ENCODE measurements at places on chromosomes 16 and 17.

GRCh38 chr16:1338119-1338730, 4.8 kb downstream of the BAIAP3 start:
- no peak for ATAC-seq

DNA sequence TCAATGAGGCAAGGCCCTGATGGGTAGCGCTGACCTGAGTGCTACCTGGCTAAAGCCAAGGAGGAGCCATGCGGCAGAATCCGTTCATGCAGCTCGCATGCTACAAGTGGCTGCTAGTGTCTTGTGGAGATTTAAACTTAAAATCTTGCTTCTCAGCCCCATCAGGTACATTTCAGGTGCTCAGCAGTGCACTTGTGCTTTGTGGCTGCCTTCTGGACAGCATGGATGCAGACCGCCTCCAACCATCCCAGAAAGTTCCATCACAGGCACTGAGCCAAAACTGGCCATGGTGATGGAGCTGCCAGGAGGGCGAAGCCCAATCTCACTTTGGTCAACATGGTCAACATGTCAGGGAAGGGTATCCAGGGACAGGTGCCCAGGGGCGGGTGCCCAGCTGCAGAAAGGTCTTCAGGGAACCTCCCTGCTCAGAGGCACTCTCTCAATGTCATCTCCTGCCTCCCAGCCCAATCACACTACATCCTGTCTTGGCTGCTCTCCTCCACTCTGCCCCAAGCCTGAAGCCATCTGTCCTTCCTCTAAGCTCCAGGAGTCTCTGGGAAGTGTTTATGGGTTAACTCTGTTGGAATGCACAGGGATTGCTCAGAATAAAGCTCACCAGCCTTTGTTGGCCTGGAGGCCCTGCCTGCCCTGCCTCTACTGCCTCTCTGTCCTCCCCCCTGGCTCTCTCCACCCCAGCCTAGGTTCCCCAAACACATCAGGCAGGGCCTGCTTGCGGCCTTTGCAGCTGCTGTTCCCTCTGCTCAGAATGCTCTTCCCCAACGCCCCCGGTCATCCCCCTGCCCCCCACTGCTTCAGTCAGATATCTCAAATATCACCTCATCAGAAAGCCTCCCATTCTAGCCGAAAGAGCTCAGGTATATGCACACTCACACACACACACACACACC, 18.3 kb upstream of the TNFRSF13B start:
- ATAC-seq: no peak

- ATAC-seq: no peak
Measured at GRCh38 chr17:15036238-15036637, 228.9 kb downstream of the PMP22 start.

- ATAC-seq: no peak
Measured at GRCh38 chr17:45948498-45948880, 50.6 kb upstream of the STH start.

DNA sequence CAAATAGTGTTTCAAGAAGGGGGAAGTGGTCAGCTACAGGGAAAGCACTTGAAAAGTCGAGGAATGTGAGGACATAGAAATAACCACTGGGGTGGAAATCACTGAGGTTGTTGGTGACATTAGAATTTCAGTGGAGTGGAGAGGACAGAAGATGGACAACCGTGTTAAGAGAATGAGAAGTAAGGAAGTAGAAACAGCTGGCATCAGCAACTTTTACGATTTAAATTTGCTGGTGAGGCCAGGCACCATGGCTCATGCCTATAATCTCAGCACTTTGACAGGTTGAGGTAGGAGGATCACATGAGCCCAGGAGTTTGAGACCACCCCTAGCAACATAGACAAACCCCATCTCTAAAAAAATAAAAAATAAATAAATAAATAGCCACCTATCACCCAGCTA, 83.2 kb upstream of the PSMD7 start:
- no peak for ATAC-seq

GRCh38 chr16:22007159-22007508, 777 bp upstream of the MOSMO start:
- no peak for ATAC-seq

DNA sequence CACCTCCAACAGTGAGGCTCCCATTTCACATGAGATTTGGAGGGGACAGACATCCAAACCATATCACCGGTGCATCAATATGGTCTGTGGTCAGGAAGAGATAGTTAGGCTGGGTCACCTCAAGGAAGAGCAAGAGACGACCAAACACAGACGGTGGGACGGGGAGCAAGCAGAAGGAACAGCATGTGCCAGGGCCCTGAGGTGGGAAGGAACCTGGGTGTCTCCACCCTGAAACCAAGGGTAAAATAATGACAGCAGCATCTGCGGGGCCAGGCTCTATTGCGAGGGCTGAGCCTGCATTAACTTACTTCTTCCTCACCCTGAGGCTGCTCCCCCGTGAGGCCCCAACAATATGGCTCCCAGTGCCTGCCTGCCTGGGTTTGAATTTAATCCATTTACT, 8.9 kb upstream of the PRSS21 start:
- no peak for ATAC-seq

GRCh38 chr17:57186226-57187019, 69.9 kb upstream of the MSI2 start:
- ATAC-seq: no peak

DNA sequence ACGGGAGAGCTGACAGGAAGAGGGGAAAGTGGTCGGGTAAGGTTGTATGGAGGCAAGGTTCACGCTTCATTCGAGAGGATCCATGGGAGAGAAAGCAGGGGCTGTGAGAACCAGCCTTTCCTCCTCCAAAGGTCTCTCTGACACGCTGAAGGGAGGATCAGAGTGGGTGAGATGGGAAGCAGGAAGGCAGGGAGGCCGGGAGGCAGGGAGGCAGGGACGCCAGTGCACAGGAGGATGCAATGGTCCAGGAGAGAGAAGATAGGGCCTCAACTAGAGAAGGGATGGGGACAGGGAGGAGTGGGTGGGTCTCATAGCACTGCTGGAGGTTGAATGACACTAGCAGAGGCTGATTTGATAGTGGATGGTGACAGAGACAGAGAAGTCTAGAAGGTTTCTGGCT, 54.1 kb downstream of the PIMREG start:
- no peak for ATAC-seq

DNA sequence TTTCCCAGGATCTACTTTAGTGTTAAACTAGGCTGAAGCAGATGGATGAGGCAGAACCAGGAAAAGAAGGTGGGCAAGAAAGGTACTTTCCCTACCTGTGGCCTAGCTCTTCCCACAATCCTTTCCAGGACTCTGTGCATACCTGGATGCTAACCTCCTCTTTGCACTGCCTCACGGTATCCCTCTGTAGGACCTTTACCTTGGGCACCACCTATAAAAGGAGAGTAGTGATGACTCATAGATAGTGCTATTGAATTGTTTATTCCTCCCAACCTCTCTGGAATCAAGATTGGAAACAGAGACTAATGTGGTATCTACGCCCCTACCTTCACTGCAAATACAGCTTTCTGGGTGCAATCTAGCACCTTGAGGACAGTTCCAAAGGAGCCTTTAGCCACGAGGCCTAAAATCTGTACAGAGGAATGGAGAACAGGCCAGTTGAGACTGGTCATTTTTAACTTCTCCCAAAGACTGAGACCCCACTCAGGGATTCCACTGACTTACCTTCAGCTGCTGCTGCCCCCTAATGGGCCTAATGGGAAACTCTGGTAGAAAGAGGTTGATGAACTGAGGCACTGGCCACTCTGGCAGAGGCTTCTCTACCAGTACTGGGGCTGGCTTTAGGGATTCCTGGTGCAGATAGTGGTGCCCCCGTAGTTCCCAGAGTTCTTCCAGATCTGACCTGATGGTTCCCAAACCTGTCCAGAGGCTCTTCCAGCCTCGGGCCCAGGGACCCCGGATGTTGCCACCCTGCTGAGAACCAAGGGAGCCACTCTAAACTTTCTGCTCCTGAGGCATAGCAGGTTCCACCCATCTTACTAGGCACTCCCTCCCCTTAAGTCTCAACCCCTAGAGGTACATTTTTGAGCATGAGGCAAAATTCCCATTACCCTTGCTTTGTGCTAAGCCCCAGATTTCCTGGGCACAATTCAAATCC, 781 bp downstream of the RSKR start:
- no peak for ATAC-seq

DNA sequence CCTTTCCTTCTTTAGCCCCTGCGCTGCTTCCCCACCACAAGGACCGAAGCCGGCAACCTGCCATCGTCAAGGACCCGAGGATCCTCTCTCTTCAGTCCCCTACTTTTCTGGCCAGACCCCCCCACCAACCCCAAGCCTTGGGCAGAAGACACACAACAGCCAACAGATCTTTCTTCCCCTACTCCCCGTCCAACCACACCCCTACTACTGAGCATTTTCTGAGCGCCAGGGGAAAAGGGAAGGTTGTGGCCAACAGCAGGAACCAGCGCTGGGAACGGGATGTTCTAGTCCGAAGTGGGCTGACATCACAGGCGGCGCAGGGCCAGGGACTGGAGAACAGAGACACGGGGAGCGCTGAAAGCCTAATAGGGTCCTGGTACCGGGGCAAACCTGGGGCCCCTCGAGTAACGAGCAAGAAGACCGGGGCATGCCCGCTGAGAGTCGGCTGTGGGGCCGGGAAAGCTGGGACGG, 528 bp downstream of the PER1 start:
- no peak for ATAC-seq

- no peak for ATAC-seq
Measured at GRCh38 chr16:6019490-6019991, 921.9 kb upstream of the EEF2KMT start.

GRCh38 chr17:50484386-50485155, 5.9 kb downstream of the RSAD1 start:
- no peak for ATAC-seq

DNA sequence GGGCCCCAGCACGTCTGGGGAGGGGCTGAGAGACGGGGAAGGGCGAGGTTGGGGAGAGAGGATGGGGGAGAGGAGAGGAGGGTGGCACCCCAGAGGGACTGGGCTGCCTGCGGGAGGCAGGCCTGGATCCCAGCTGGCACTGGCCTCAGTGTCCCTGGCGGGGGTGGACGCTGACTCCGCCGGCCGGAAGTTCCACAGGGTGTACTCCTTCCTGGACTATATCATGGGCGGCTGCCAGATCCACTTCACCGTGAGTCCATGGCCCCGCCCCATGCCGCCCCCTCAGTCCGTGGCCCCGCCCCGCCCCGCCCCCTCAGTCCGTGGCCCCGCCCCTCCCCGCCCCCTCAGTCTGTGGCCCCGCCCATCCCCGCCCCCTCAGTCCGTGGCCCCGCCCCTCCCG, 11.3 kb downstream of the CPNE7 start:
- ATAC-seq: no peak

DNA sequence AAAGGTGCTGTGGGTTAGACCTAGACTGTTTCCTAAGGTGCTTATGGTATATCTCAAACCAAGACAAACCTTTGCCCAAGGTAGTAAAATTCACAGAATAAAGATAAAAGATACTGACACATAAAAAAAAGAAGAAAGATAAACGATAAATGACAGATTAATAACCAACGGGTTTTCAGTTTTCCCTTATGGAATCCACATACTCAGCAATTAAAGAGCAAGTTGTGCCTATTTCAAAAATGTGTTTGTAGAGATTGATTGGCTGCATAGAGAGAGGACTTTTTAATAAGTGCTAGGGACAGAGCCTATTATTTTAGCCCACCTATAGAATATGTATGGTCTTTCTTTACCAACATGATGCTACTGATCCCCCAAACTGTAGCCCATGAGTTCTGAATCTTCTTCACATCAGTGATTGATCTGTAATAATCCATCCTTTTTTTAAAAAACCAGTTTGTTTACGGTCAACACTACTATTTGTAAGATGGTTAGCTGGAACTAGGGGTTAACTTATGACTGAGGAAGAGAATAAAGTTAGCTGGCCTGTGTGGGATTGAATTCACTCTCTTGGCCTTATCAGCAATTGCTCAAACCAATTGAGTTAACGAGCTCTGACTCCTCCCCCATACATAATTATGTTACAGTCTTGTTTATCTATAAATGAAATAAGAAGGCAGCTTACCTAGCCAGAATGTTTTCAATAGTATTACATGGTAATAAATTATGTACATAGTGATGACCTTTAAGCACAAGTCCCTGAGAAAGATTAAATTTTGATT, 53.8 kb downstream of the SNX11 start:
- ATAC-seq: no peak

- ATAC-seq: no peak
Measured at GRCh38 chr17:74605361-74605760, 13.3 kb upstream of the CD300LD start.

GRCh38 chr16:26816266-26816665, 250.5 kb upstream of the C16orf82 start:
- ATAC-seq: no peak

GRCh38 chr16:66549284-66550131, at the start of gene TK2:
Gene TK2, minus strand, starts transcription at chr16:66550122. Its CDS starts 61 bp downstream, at chr16:66550061.
- peak; percentile 33 for ATAC-seq

DNA sequence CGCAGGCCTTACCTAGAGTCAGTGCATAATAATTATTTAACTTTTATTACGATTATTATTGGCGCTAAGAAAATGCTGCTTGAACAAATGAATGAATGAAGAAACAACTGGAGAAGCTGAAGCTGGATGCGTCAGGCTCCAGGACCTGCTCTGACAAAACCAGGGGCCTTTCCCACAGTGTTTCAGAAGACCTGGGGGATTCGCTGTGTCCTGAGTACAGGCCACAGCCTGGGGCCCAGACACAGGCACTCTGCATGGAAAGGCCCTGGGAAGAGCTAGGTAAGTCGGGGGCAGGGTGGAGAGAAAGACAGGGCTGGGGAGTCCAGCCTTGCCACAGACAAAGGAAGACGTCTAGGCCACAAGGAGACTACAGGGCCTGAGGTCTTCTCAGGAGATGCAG, 226.1 kb downstream of the ZNF423 start:
- no peak for ATAC-seq

GRCh38 chr17:337866-338265, 14.7 kb downstream of the RPH3AL start:
- no peak for ATAC-seq

- ATAC-seq: no peak
Measured at GRCh38 chr16:55264949-55265348, 59.1 kb upstream of the IRX6 start.

DNA sequence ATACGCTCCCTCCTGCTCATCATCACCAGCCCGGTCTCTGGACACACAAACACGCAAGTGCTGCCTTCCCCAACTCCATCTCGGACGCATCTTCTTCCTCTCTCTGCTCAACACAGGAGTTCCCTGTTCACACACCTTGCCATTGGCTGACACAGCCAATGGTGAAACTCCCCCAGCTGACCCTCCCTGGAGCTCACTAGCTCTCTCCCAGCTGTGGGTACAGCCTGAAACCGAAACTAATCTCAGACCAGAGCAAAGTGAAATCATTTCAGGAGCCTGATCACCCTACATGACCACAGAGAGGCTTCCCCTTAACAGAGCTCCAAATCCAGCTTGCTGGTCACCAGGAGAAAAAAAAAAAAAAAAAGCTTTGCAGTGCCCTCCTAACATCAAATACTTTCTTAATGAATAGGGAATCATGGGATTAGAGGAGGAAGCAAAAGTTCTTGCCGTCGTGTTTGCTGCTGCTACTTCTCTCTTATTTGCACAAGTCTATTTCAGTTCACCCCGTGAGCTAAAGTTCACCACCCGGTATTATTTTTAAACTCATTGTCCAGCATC, 8.3 kb downstream of the CUEDC1 start:
- ATAC-seq: peak; percentile 72

DNA sequence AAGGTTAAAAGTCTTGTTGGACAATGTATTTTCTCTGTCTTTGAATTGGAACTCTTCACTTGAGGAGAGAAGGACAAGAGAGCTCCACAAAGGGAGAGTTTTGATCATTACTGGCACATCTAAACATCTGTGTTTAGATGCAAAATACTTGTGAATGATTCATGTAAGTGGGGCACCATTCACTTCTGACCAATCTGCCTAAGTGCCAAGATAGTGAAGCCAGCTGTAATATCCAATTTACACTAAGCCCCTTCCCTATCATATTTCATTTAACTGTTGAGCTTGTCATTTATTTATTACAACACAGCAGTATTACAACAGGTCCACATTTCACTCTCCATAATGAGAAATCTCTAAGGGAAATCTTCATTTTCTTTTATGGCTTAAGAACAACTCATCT, 832.3 kb upstream of the GOT2 start:
- ATAC-seq: no peak

Data from activated CD4-positive, CD25-positive, alpha-beta regulatory T cell treated with anti-CD3 and anti-CD28 coated beads, Interleukin-2, amount 50 U/mL, for 24 hours (primary cell).